ENCODE measurements at places on chromosomes 6 and 20.

DNA sequence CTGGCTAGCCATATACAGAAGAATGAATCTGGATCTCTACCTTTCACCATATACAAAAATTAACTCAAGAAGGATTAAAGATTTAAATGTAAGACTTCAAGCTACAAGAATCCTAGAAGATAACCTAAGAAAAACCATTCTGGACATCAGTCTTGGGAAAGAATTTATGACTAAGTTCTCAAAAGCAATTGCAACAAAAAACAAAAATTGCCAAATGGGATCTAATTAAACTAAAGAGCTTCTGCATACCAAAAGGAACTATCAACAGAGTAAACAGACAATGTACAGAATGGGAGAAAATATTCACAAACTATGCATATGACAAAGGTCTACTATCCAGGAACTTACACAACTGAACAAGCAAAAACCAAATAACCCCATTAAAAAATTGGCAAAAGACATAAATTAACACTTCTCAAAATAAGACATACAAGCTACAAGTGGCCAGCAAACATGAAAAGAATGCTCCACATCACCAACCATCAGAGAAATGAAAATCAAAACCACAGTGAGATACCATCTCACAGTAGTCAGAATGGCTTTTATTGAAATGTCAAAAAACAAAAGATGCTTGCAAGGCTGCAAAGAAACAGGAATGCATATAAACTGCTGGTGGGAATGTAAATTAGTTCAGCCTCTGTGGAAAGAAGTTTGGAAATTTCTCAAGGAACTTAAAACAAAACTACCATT lies 66.8 kb upstream of the RSPO3 start:
- DNase-seq = no peak

- DNase-seq = no peak
Measured at GRCh38 chr6:91126876-91127275, 540.0 kb upstream of the MAP3K7 start.

GRCh38 chr6:52577778-52578463 lies 1.1 kb upstream of the TRAM2 start:
- no peak for DNase-seq

GRCh38 chr6:138031417-138031816 lies 75.8 kb downstream of the PERP start:
- DNase-seq = no peak

- no peak for DNase-seq
Measured at GRCh38 chr6:15842727-15843117, 179.9 kb upstream of the DTNBP1 start.

GRCh38 chr6:14197118-14197517 lies 79.5 kb downstream of the CD83 start:
- no peak for DNase-seq

DNA sequence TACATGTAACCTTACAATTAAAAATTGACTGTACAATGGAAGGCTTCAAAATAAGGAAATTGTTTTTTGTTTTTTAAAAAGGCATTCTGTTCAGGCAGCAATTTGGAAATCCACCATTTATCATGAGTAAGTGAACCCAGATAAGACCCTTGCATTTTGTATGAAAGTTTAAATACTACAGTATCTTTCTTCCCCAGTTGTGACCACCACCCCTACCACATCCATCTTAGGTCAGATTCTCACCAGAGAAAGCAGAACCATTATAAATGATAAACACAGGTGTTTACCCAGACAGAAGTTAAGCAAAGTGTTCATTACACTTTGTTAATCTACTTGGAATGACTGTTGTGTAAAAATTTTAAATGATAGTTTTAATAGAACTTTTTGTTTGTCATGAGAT lies 20.2 kb downstream of the SENP6 start:
- DNase-seq = no peak

DNA sequence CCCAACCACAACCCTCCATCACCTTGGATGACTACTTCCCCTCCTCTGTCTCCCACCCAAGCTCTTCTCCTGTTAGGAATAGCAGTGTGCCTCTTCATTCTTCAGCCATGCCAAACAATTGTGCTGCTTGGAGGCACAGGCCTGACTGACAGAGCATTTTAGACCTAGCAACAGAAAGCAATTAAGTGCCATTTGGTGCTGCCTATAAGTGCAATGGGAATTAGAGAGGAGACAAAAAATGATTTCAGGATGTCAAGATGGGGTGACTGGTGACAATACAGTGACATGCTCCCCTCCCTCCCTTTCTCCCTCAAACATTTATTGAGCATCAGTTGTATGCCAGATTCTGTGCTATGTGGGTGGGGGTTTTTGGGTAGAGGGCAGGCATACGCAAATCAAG lies 322.6 kb upstream of the MOCS1 start:
- DNase-seq = no peak

DNA sequence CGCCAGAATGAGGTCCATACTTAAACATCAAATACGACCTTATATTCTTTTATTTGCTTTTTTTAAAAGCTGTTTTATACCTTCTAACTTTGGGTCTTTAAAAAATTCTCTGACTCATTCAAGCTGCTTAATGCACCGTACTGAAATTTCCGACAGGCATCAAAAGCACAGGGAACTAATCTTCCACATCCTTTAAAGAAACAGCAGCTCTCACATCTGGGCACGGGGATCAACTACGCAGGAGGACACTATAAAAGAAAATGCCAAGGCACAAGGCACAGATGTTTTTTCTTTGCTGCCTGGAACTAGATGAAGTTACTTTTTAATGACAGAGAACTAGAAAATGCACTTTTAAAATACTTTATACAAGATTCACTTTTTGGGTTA lies 112.4 kb upstream of the ARG1 start:
- no peak for DNase-seq

All from stimulated activated CD4-positive, alpha-beta T cell treated with anti-CD3 and anti-CD28 coated beads, Interleukin-4, amount 100 ng/mL, for 24 hours (primary cell).